ENCODE measurements at places on chromosomes 7 and 10.

DNA sequence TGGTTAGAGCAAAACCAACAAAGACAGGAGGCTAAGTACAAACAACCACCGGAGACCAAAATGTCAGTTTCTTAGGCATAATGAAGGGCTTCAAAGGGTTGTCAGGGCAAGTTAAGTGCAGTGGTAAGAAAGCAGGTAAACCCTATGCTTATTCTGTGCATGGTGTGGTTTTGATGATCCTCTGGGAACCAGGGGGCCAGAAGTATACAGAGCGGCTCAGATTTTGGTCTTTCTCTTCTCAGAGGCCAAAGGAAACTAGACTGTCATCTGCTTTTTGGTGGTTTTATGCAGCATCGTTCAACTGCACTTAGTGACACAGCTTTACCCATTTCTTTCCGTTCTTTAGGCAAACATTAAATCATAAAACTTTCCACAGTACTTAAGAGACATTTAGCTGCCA is 332.7 kb upstream of the CELF2 start:
- DNase-seq: no peak

DNA sequence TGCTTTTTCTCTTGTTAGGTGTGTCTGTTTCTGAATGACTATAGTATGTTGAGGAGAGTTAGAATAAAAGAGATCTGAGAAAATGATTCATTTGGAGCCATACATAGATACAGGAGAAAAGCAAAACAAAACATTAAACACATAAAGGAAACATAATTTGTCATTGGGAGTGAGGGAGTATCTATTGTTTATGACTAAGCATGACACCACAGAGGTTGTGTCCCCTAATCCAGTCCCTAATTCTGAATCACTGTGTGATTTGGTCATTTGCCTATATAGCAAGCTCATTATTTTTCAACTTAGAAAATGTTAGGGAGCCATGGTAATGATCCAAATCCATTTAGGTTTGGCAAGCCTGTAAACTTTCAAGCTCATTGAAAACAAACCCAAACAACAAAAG is 132.3 kb upstream of the BMPER start:
- DNase-seq: no peak

- no peak for DNase-seq
Measured at GRCh38 chr7:136492366-136492765, 376.1 kb upstream of the CHRM2 start.

DNA sequence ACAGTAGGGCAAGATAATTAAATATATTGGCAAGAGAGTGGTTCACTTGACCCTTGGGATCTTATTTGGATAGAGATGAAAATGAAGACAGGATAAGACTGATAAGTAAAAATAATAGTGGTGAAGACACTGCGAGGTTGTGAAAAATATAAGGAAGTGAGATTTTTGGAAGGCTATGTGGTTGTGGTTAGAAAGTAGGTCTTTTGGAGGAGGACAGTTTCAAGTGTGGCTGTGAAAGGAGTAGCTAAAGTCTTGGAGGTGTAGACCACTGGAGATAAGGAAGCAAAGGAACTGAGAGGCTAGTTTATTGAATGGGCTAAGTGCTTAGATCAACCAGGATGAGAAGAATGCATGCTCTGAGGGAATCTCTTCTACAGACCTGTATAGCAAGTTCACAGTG is 11.2 kb downstream of the MIOS start:
- DNase-seq: no peak

DNA sequence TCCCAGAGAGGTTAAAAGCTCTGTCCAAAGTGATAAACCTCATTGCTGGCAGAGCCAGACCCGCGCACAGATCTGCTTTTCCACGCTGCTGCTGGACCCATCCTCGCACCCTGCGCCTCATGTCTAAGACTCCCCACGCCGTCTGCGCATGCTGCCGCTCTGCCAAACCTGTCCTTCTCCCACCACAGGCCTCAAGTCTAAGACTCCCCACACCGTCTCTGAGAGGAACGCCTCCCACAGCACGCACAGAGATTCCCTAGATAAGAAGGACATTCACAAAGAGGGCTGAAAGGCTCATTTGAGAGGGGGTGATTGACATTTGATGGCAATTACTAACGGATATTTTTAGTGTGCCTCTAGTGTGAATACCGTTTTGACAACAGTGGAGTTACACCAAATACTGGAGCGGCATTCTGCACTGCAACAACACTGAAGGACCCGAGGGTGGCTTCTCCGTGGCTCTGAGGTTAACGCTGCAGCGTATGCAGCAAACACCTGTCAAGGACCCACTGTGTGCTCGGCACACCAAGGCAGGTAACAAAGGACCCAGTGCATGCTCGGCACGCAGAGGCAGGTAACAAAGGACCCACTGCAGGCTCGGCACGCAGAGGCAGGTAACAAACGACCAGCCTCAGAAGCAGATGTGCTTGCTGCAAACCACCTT is 231.4 kb downstream of the DNAJB6 start:
- no peak for DNase-seq

DNA sequence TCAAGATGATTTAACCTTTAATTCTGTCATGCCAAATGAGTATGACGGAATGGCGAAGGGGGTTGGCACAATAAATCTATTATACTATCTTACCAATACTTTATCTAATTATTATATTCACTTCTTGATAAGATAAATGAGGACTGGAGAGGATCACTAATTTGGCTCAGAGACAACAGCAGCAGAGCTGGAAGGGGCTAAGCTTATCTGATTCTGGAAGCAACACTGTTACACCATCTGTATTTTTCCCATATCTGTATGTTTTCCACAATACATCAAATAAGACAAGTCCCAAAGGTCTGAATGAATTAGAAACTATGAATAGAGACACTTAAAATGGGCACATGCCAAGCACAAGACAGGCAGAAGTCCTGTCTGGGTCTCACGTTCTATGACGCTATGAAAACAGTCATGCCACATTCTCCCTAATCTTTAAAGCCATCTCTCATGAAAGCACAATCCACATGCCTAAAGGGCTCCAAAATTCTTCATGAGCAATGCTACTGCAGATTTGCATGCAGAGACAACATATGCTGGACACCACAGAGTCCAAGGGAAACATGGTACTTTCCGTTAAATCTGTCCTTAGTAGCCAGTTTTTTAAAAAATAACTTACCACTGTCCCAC is 88.3 kb downstream of the SLC25A13 start:
- no peak for DNase-seq

DNA sequence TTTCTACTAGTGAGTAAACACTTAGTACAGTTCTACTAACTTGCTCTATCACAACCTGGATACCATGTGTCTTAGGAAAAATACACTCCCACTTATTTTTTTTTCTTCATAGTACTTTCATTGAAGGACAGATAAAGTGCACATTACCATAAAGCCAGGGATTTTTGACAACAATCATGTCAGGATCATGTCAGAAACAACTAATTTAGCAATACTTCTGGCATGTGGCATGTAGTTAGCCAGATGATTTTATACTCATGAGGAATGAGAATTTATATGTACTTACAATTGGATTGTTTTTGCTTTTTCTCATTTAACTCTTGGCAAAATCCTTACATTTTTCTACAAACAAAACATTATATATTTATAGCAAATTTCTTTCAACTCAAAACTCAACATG is 630.7 kb upstream of the GRM3 start:
- no peak for DNase-seq

GRCh38 chr7:516606-517456 is 2.8 kb downstream of the PDGFA start:
- no peak for DNase-seq

GRCh38 chr7:36749282-36749960 is 25.1 kb upstream of the AOAH start:
- no peak for DNase-seq

GRCh38 chr10:16570731-16571130 is 49.1 kb upstream of the C1QL3 start:
- no peak for DNase-seq

DNA sequence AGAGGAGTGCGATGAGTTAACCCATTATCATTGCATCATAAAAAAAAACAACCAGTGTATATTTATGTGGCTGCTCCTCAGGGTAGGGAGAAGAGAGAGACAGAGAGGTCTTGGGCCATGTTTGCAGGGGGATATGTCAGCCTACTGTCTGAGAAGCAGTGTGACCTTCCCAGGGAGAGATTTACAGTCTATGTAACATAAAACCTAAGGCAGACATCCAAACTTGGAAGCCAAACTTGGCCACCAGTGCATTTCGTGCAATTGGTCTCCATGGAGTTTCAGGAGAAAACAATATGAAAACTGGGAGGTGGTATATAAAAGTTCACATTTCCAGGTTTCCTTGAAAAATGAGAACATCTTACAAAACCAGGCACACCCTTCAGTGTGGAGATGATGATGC is 85.9 kb upstream of the CXCL12 start:
- DNase-seq: no peak

GRCh38 chr10:43201545-43202131 is 63.4 kb downstream of the CSGALNACT2 start:
- DNase-seq: no peak

- no peak for DNase-seq
Measured at GRCh38 chr7:2175514-2175913, 57.2 kb downstream of the MAD1L1 start.

- no peak for DNase-seq
Measured at GRCh38 chr10:12945690-12946359, 55.7 kb downstream of the CCDC3 start.

DNA sequence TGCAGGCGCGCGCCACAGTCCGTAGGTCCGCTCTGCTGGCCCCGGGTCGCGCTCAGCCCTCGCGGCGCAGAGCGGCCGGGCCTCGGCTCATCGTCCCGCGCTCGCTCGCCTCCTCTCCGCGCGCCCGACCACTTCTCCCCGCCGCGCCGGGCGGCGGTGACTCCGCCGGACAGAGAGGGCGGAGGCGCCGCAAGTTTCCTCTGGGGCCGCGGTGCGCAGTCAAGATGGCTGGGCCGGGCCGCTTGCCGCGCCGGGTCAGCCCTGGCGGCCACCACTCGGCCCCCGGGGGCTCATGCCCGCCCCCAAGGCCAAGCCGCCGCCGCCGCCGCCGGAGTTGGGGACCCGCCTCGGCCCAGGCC is 441 bp downstream of the FZD8 start:
- no peak for DNase-seq

- no peak for DNase-seq
Measured at GRCh38 chr7:111866787-111867186, 304.5 kb upstream of the IMMP2L start.

DNA sequence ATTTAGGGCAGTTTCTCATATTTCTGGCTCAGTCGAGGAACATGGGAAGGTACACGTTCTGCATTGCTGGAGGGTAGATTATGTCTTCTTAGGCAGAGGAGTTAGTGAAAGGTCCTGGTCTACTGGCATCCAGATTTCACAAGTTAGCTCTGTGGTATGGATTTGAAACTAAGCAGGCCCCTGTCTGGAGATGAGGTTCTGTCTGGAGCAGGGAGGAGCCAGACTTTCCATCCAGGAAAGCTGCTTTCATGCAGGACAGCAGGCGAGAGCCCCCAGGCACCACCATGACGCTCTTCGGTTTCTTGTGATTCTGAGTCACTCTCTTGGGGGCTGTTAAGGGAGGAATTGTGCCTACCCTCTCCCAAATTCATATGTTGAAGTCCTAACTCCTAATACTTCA is 184.3 kb downstream of the KIAA1217 start:
- no peak for DNase-seq

DNA sequence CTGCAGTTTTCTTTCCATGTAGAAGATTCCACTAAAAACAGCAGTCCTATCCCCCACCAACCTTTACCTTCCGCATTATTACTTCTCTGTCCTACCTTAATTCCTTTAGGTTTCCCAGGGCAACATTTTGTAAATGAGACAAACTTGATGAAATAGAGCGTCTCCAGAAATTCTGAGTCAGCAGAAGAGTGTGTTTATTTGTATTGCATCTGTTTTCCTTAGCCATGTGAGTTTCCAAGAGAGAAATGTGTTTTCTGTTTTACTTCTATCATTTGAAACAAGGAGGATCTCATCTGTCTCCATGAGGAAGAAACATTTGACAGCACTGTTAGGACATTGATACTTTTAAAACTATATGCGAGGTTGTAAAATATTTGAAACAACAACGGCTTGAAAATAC is 244.2 kb upstream of the PLXDC2 start:
- no peak for DNase-seq

- DNase-seq: no peak
Measured at GRCh38 chr10:36362257-36362656, 720.2 kb upstream of the FZD8 start.

DNA sequence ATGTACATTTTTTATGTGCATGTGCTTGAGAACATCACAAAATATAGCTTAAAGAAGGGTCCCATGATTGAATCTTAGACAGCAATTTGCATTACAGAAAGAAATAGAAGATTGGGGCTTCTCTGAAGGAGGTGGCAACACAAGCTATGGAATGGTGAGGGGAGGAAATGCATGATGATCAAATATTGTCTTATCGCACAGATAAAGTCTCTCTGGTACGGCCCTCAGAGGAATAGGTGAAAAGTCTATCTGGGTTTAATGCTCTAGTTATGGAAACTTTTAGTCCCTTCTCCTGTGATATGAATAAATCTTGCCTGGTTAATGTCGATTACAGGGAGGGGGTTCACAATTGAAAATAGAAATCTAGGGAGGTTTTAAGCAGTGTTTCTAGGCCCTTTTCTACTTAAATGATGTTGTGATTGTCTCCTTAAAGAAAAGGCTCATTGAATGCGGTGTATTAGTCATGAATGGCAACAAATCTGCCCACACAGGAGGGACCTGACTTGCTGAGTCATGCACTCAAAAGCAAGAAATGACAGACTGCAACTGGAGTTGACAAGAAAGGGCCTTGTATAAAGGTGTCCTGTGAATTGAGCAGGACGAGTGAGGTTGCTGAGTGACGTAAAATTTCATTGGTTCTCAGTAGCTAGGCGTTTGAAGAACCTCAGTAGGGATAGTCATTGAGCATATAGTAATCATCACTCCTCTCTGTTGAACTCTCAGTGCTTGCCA is 133.4 kb upstream of the CSTF2T start:
- no peak for DNase-seq

DNA sequence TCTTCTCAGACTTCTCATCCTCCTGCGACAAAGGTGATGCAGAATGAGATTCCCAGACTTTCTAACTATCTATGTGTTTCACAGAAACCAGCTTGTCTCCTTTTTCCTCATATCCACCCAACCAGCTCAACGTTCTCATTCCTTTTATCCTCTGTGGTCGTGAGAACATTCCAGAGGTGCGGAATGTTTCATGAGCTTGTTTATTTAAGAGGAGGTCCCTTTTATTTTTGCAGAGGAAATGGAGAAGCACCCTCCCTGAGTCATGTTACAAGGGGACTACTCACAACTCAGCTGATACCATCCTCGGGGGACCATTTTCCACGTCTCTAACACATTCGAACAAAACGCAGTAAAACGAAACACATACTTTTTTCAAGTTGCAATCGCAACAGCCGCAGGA is 93.2 kb downstream of the ZRANB1 start:
- DNase-seq: no peak

DNA sequence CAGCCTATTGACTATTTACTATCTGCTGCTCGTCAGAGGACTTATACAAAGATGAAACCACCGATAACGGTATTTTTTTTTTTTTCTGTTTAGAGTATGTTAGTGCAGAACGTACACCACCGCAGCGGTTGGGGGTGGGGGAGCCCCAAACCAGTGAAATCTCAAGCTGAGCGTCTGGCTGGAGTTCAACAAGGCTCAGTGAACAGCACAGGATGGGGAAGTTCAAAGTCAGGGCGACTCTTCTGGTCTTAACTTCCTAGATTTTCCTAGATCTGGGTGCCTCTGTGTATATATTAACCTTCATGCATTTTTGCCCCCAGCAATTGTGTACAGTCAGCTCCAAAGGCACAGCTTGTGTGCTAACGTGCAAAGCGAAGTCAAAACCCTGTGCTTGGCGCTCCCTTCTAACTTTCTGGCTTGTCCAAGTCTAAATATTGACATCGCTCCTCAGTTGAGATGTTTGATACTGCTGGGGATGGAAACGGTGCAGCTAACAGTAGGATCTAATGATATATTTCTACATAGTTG is 1.1 kb downstream of the RHOBTB1 start:
- DNase-seq: no peak
